ENCODE measurements at places on chromosomes 7 and 10.

GRCh38 chr7:25858200-25858524 lies 293.8 kb upstream of the NFE2L3 start:
- DNase-seq: no peak

DNA sequence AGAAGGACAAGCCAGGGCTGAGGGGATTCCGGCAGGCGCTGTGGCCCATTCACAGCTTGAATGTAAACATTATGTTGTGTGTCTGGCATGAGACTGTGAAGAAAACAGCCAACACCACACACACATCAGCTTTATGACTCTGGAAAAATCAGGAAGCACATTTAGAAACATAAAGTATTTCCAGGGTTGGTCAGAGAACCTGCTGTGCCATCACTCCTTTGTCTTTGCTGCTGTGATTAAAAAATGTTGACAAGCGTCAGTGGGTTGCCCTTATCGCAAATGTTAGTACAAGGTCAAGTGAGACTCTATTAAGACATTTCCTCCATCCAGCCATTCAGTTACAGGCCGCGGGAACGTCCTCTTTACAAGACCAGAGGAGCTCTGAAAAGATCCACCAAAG lies 95.4 kb downstream of the TAX1BP1 start:
- no peak for DNase-seq

- no peak for DNase-seq
These were observed 645.0 kb upstream of the GALNT17 start for GRCh38 chr7:70486977-70487376.

GRCh38 chr10:128054163-128054970 lies 71.9 kb downstream of the MKI67 start:
- no peak for DNase-seq

DNA sequence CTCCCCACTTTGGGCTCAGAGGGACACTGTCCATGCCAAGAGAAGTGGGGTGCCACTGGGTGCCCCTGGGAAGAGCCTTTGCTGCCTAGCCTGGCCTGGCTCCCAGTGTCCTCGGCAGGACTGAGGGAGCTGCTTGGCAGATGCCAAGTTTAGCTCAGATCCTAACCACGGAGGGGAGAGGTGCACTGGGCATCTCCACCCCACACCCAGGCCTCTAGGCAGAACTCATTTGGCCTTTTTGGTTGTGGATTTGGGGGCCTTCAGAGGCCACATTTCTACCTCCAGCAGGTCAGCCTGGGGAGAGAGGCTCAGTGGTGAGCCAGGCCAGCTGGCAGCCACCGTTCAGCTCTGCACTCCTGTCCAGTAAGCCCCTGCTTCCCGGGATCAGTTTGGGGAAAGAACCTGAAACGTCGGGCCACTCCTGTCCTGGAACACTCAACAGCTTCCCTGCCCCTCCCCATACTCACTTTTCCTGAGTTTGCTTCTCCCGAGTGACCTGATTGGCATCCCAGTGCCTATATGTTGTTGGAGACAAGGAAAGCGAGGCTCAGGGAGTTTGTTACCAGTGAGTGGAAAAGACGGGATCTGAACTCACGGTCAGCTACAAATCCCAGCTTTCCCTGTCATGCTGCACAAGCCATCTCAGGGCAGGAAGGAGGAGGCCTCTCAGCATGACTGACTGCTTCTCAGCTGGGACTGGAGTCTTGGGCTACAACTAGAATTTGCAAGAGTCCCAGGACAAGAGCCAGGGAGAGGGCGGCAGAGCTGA lies 11.2 kb upstream of the CXCL12 start:
- no peak for DNase-seq

GRCh38 chr10:116669080-116669479 lies 48.3 kb downstream of the PNLIPRP2 start:
- DNase-seq: no peak

DNA sequence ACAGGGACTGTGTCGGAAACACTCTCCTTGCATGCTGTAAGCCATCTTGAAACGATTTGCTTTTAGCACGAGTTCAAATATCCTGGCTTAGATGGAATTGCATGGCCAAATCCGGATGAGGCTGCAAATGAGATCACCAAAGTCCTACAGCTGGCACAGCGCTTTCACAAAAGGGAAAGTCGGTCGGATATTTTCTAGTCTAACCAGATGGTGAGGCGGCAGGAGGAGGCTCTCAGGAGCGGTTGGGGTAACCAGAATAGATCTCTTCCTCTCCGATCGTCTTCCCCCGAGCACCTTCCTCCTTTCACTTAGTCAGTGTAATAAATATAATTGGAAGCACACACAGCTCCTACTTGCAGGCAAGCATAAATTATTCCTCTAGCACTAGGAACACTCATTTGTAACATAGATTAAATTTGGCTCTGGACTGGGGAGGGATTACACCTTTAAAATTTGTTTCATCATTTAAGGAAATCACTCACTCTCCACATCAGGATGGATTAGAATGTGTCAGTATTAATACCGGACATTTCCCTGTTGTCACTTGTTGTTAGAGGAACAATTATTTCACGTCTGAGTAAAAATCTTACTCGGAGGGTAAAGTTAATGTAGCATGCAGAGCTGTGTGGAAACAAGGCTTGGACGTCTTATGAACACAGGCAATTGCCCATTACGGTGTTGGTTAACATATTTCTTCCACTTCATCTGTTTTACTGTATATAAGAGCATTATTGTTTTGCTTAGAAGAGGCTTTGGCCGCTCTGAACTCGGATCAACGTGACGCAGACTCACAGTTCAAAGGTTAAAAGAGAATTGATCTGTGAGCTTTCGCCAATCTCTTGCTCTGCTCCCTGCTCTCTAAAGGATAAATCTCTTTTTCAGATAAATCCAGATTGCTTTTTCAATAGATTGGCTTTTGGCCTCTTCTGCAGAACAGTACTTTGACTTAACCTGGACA lies 857.9 kb downstream of the TYW1 start:
- no peak for DNase-seq

DNA sequence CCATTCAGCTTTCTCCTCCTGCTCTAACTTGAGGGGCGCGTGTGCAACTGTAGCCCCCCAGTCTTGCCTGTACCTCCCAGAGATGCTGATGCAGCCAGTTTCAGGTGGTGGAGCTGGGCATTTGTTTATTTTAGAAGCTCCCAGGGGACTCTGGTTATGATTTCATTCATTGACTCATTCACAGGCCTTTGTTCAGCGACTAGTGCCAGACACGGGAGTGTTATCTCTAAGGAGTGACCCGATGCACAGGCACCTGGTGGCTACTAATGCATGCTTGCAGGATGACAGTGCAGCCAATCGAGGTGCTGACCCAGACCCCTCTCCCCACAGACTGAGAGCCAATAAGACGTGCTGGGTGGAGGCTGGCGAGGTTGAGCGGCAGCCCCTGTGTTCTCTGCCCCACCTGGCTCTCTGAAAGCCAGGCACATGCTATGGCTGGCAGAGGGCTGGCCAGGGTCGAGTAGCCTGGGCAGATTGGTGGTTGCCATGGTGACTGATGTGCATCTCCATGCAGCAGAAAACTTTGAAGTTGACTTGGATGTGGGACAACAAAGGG lies 19.7 kb upstream of the SLC18A2 start:
- no peak for DNase-seq

DNA sequence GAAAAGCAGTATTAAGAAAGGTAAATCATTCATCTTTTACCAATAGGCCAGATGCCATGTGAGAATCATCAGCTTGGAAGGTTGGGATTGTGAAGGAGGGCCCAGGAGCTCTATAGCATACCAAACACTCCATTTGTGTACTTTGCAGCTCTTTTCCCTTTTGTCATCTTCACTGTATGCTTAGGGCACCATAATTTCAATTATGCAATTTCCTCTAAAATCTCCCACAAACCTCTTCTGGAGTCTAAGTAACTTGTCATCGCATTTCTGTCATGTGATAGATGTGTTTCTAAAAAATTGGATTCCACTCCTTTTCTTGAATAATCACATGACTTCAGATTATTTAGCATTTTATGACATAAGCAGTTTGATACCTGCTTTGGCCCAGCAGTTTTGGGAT lies 17.9 kb downstream of the RPP30 start:
- DNase-seq: no peak

GRCh38 chr7:102978284-102978683 lies 65.5 kb downstream of the LRRC17 start:
- no peak for DNase-seq

DNA sequence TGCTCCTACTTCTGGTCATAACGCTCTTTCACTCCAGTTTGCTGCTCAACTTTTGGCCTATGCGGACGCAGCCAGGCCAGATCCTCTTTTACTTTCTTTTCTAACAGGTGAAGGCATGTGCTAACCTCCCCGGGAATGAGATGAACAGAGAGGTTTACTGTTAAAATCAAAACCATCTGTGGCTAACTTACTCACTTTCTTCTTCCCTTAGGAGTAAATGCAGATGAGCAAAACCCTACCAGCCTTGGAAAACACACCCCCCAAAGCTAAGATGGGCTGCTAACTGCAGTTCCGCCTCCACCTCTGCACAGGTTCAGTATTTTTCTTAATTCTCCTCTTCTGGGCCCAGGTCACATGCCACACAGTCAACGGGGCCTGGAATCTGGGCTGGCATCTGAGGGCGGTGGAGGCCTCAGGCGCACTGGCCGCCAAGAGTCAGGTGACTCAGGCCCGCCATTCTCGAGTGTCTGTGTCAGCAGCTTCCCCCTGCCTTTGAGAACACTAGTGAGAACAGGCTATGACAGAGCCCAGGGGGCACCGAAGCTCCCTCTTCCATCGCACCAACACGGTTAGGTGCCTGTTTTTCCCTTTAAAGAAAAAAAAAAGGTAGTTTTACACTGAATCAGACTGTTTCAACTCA lies 11.1 kb downstream of the FAM53B start:
- DNase-seq: no peak

- no peak for DNase-seq
These were observed 767 bp downstream of the KRIT1 start for GRCh38 chr7:92244808-92245486.

- no peak for DNase-seq
These were observed 135.6 kb downstream of the VPS41 start for GRCh38 chr7:38773430-38773829.

GRCh38 chr7:50542132-50542531 lies 23.1 kb downstream of the DDC start:
- no peak for DNase-seq

GRCh38 chr7:121689749-121690148 lies 183.2 kb upstream of the PTPRZ1 start:
- no peak for DNase-seq

- DNase-seq: no peak
These were observed 7.6 kb upstream of the RAB11FIP2 start for GRCh38 chr10:118054383-118054782.

DNA sequence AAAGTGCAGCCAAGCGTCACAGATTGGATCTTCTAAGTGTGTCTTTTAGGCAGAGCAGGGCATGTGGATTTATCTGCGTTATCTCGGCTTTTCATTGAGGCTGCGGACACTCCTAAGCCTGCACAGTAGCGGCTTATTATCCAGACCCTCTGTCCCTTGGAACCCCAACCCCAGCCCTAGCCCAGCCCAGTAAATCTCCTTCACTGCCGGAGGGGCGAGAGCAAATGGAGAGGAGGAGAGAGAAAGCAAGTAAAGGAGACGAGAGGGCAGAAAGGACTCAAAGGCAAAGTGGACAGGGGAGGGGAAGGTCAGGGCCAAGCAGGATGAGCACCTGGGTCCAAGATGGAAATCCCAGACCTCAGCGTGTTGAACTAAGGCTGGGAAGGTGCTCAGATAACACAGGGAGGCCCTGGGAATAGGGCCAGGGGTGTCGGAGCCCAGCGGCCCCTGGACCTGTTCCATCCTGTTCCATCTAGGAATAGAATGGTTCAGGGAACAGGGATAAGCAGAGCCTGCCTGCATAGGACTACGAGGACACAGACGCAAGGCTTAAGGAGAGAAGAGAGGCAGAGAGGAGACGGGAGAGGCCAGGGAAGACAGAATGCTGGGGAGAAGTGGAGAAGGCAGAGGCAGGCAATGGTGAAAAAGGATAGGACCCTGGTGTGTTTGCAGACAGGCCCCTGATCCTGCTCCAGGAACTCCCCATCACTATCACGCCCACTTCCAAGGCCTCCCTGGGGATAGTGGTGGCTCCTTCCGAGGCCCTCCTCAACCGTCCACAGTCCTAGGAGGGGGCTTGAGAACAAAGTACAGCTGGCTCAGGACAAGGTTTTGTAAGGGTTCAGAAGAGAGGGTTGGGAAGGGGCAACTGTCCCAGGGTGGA lies 99.6 kb downstream of the CHST15 start:
- DNase-seq: no peak

DNA sequence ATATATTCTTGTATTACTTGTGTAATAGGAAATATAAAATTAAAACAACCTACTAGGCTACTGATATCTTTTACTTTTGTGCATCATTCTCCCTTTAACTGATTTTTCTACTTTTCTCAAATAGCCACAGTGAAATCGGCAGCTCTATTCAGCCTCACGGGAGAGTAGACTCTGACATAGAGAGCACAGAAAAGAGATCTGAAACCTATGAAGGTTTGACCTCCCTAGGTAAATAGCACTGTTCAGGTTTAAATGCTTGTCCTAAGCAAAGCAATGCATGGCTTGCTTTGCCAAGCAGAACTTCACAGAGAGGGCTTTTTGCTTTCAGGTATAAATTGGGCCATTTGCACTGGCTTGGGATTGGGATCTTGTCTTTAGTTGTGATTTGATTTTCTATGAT lies 53.1 kb downstream of the ACADSB start:
- no peak for DNase-seq

DNA sequence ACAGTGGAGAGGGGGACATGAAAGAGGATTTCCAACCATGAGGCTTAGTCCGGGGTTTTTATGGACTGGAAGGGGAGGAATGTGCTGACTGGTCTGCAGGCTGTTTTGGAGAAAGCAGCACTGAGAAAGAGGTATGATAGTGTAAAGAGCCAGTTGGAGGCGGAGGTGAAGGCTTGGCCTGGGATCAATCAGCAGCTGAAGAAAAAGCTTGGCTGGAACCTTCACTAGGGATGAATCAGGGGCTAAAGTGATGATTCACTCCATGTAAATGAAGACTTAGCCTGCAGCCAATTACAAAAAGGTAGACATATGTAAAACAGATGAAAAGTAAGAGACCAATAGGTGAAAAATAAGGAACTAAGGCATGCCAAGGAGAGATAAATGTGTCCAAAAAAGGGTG lies 1382.6 kb downstream of the GATA3 start:
- no peak for DNase-seq
